ENCODE measurements at places on chromosomes 3 and 15. TPM values are rescaled to one million over a fixed set of nuclear protein-coding genes. Genes with fewer than 3 reads are reported as not detected.

GRCh38 chr15:74178326-74179100, 5.0 kb downstream of the ISLR start:
- DNase-seq = no peak
- no peaks in the 10 kb centered on the region for H3K36me3 ChIP-seq
- no peak overlapping the region for H3K4me3 ChIP-seq
- no peaks in the 10 kb centered on the region for H3K27me3 ChIP-seq

- H3K27me3 ChIP-seq = peaks cover 14% of the 10 kb centered on the region
- H3K27ac ChIP-seq = no peak overlapping the region
Observed at GRCh38 chr15:79091204-79091867, 756 bp upstream of the RASGRF1 start.

GRCh38 chr3:111590143-111590491, 5.0 kb downstream of the ZBED2 start:
- no peak overlapping the region for H3K27ac ChIP-seq
- no peaks in the 10 kb centered on the region for H3K27me3 ChIP-seq
- H3K4me3 ChIP-seq = no peak overlapping the region
- no peaks in the 10 kb centered on the region for H3K4me1 ChIP-seq
- DNase-seq = no peak
- H3K36me3 ChIP-seq = no peaks in the 10 kb centered on the region

DNA sequence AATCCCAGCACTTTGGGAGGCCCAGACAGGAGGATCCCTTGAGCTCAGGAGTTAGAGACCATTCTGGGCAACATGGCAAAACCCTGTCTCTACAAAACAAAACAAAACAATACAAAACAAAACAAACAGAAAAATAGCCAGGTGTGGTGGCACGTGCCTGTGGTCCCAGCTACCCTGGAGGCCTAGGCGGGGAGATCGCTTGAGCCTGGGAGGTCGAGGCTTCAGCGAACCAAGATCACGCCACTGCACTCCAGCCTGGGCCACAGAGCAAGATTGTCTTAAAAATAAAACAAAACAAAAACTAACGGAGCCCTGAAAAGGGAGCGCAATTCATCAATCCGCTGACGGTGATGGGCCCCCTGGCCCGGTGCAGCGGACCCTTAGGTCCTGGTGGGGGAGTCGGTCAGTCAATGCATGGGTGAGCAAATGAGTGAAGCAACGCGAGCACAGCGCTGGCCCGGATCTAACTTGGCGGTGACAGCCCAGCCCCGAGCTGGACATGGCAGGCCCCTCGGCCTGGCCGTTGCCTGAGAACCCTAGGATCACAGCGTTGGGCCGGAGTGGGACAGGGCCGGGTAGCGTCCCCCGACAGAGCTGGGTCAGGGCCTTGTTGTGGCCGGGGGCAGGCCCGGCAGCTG, 52.4 kb upstream of the BLM start:
- no peaks in the 10 kb centered on the region for H3K27me3 ChIP-seq
- DNase-seq = no peak
- H3K4me3 ChIP-seq = peak overlapping the region; percentile 59

GRCh38 chr15:48554112-48554511, 91.4 kb downstream of the FBN1 start:
- no peak for DNase-seq
- no peaks in the 10 kb centered on the region for H3K27me3 ChIP-seq
- no peaks in the 10 kb centered on the region for H3K4me1 ChIP-seq
- no peak overlapping the region for H3K27ac ChIP-seq
- H3K4me3 ChIP-seq = no peak overlapping the region

- H3K36me3 ChIP-seq = no peaks in the 10 kb centered on the region
- no peak for DNase-seq
- H3K4me1 ChIP-seq = peaks cover 25% of the 10 kb centered on the region
- no peak overlapping the region for H3K4me3 ChIP-seq
Observed at GRCh38 chr3:138913766-138914165, 33.2 kb downstream of the FOXL2 start.

- DNase-seq = no peak
- H3K27ac ChIP-seq = no peak overlapping the region
- H3K27me3 ChIP-seq = no peaks in the 10 kb centered on the region
- H3K4me1 ChIP-seq = no peaks in the 10 kb centered on the region
- no peak overlapping the region for H3K4me3 ChIP-seq
- no peaks in the 10 kb centered on the region for H3K36me3 ChIP-seq
Observed at GRCh38 chr15:101388046-101388445, 93.0 kb upstream of the SNRPA1 start.

Gene STRIT1
- total RNA-seq = not detected

Gene ITGA11
- 0.28 TPM for total RNA-seq

Gene ZIC1
- 0.36 TPM for total RNA-seq

Gene ALG1L2
- 0.33 TPM for total RNA-seq

Gene NPAP1
- total RNA-seq = not detected

Gene NLGN1
- 0.85 TPM for total RNA-seq
